Ovary (tissue), 10 donors: ENCODE measurements at places on chromosomes 2 and 18.

DNA sequence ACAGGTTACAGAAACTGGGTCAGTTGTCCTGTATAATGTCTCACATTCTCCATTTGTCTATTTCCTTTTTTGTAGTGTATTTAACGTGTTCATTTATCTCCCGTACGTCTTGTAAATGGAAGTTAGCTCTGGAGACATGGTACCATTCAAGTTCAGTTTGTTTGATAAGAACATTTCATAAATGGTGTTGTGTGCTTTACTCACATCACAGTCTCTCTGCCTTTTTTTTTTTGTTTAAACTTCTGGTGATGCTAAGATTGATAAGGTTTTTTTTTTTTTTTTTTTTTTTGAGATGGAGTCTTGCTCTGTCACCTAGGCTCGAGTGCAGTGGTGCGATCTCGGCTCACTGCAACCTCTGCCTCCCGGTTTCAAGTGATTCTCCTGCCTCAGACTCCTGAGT lies 41.7 kb downstream of the UBR3 start:
- no peak for DNase-seq
- H3K36me3 ChIP-seq = no peaks in the 10 kb centered on the region
- no peak overlapping the region for H3K4me3 ChIP-seq
- peaks cover 1% of the 10 kb centered on the region for H3K4me1 ChIP-seq
- H3K27ac ChIP-seq = no peak overlapping the region

DNA sequence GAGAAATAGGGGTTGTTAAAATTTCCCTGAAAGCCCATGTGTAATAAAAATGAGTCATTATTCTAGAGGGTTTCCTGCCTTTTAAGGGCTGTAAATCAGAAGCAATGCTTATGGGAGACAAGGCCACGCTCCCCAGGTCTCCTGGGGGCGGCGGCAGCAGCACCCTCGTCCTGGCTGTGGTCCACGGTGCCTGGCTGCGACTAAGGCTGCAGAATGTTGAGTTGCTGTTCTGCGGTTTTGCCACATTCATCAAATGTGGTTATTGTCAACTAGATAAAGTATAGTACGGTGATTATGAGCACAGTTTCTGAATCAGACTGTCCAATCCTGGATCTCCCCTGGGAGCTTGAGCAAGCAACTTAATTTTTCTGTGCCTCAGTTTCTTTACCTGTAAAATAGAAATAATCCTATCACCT lies 11.9 kb upstream of the AGFG1 start:
- no peaks in the 10 kb centered on the region for H3K27me3 ChIP-seq
- H3K27ac ChIP-seq = no peak overlapping the region
- no peak for DNase-seq
- H3K4me1 ChIP-seq = peaks cover 2% of the 10 kb centered on the region

DNA sequence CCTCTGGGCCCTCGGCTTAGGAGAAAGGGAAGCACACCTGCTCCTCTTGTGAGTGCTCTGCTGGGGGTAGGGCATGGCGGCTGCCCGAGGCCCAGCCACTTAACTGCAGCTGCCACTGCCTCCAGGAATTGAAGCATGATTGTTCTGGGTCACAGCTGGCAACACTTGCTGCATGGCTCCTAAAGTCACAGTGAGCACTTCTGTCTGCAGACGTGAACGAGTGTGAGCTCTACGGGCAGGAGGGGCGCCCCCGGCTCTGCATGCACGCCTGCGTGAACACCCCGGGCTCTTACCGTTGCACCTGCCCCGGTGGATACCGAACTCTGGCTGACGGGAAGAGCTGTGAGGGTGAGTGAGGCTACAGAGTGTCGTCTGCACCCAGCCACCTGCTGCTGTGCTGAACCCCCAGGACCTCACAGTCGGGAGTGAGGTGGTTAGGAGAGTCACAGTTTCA lies 44.4 kb downstream of the FBLN7 start:
- DNase-seq = no peak
- H3K4me1 ChIP-seq = no peaks in the 10 kb centered on the region
- no peak overlapping the region for H3K27ac ChIP-seq
- H3K36me3 ChIP-seq = no peaks in the 10 kb centered on the region
- no peak overlapping the region for H3K4me3 ChIP-seq
- no peaks in the 10 kb centered on the region for H3K27me3 ChIP-seq

GRCh38 chr2:71702071-71702970 lies 249.0 kb downstream of the DYSF start:
- no peak for DNase-seq
- no peak overlapping the region for H3K4me3 ChIP-seq
- H3K36me3 ChIP-seq = no peaks in the 10 kb centered on the region
- H3K27ac ChIP-seq = no peak overlapping the region
- H3K27me3 ChIP-seq = no peaks in the 10 kb centered on the region
- H3K4me1 ChIP-seq = no peaks in the 10 kb centered on the region

- no peak for DNase-seq
- no peaks in the 10 kb centered on the region for H3K36me3 ChIP-seq
- H3K27me3 ChIP-seq = no peaks in the 10 kb centered on the region
- no peak overlapping the region for H3K4me3 ChIP-seq
- no peak overlapping the region for H3K27ac ChIP-seq
Observed at GRCh38 chr18:23719634-23720201, 30.5 kb downstream of the LAMA3 start.

DNA sequence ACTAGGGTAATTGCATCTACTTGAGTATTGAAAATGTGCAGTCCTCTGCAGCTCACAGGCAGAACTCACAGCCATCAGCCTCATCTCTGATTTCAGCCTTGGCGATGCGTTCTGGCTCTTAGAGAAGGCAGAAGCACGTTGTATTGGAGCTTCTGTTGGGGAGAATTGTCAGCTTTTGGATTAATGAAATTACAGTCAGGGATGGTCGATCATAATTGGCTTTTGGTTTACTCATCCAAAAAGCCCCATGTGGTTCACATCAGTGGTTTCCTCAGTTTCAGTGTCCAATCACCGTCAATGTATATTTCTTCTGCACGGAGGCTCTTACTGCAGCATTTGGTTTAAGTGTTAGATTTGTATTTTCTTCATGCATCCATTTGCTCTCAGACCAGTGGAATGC lies 218.5 kb upstream of the SOX11 start:
- no peaks in the 10 kb centered on the region for H3K27me3 ChIP-seq
- H3K4me3 ChIP-seq = no peak overlapping the region
- H3K27ac ChIP-seq = no peak overlapping the region
- DNase-seq = no peak

DNA sequence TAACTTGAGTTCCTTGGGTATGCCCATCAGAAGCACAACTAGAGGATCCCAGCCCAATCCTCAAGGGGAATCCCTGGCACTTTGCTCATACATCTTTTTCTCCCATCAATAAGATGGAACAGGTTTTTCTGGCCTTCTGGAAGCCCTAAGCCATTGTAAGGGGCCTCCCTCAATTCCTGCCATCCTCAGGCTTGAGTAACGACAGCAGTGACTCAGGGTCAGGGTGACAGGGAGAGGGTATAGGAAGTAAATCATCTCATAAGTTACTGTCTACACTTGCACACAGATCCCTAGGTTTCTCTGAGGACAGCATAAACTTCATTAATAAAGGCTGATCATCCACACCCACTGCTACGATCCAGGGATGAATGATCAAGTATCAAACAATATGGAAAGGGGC lies 35.0 kb downstream of the AMER3 start:
- DNase-seq = no peak
- H3K36me3 ChIP-seq = no peaks in the 10 kb centered on the region
- H3K27ac ChIP-seq = no peak overlapping the region
- no peaks in the 10 kb centered on the region for H3K4me1 ChIP-seq
- no peaks in the 10 kb centered on the region for H3K27me3 ChIP-seq

DNA sequence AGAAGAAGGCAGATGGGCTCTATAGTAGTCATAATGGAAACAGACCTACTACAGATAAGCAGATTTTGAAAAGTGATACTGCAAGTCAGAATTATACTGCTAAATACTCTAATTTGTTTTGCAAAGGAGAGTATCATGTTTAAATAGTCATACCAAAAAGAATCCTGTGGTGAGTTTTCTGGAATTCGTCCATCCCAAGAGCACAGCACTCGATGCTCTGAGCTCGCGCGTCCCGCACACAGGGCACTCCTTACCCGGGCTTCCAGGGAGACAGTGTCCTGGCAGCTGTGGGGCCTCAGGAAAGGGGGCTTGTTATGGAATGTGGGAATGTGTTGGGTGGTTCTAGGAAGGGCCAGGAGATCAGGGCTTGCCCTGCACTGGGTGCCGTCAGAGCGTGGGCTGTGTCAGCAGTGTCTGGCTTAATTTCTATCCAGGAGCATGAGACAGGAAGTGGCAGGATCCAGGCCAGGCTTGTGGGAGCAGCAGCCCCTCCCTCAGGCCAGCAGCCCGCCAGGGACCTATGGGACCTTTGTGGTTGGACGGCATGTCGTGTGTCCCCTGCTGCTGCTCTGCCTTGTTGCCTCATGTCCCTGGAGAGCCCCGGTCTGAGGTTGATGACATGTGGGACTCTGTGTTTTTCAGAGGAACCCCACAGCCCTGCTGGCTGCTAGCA lies 193.2 kb upstream of the TPO start:
- H3K4me3 ChIP-seq = no peak overlapping the region
- H3K27ac ChIP-seq = no peak overlapping the region
- no peaks in the 10 kb centered on the region for H3K27me3 ChIP-seq
- DNase-seq = no peak
- H3K36me3 ChIP-seq = no peaks in the 10 kb centered on the region

DNA sequence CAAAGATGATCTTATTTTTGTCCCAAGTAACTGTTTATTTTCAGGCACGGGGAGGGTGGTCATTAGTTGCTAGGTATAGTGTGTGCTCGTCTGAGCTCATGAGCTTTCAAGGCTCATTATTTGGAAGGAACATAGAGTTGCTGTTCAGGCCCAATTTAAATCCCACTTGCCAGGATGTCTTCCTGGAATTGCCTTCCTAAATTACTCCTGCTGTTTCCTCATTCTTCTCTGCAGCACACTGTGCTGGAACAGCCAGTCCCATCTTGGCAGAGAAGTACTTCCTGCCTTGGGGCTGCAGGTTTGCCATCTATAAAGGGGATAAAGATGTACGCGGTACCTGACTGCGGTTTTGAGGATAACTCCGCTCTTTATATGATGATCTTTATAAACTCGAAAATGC lies 37.3 kb downstream of the GREB1 start:
- H3K27me3 ChIP-seq = no peaks in the 10 kb centered on the region
- no peak for DNase-seq
- H3K27ac ChIP-seq = no peak overlapping the region

DNA sequence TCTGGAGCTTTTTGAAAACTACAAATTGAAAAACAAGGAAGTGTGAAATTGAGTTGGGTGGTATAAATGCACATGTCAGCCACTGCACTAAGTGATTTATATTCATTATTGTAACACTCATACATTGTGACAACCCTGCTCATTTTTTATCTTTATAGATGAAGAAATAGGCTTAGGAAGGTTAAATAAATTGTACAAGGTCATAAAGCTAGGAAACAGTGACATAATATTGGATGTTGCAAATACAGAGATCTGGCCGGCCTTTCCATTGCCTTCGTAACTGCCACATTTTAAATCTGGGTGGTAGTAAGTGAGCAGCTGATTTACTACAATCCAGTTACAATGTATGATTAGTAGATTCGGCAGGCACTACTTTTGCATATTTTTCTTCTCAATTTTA lies 76.6 kb upstream of the LPIN2 start:
- DNase-seq = no peak
- no peak overlapping the region for H3K27ac ChIP-seq
- no peaks in the 10 kb centered on the region for H3K36me3 ChIP-seq
- H3K4me1 ChIP-seq = no peaks in the 10 kb centered on the region

- no peak for DNase-seq
- no peaks in the 10 kb centered on the region for H3K27me3 ChIP-seq
- H3K36me3 ChIP-seq = no peaks in the 10 kb centered on the region
- H3K4me3 ChIP-seq = no peak overlapping the region
Observed at GRCh38 chr2:205709319-205709718, 27.0 kb downstream of the NRP2 start.

- no peak overlapping the region for H3K4me3 ChIP-seq
- DNase-seq = no peak
- H3K36me3 ChIP-seq = no peaks in the 10 kb centered on the region
- no peak overlapping the region for H3K27ac ChIP-seq
- H3K27me3 ChIP-seq = no peaks in the 10 kb centered on the region
Observed at GRCh38 chr2:119360423-119360966, 6.1 kb downstream of the C2orf76 start.

- no peak overlapping the region for H3K4me3 ChIP-seq
- H3K27me3 ChIP-seq = no peaks in the 10 kb centered on the region
- H3K4me1 ChIP-seq = peaks cover 6% of the 10 kb centered on the region
- no peak for DNase-seq
- H3K36me3 ChIP-seq = no peaks in the 10 kb centered on the region
Observed at GRCh38 chr2:237057107-237057506, 28.6 kb upstream of the COPS8 start.

GRCh38 chr2:236879416-236879963 lies 206.2 kb upstream of the COPS8 start:
- H3K27ac ChIP-seq = no peak overlapping the region
- H3K4me3 ChIP-seq = no peak overlapping the region
- no peaks in the 10 kb centered on the region for H3K4me1 ChIP-seq
- H3K36me3 ChIP-seq = no peaks in the 10 kb centered on the region
- H3K27me3 ChIP-seq = no peaks in the 10 kb centered on the region
- no peak for DNase-seq

DNA sequence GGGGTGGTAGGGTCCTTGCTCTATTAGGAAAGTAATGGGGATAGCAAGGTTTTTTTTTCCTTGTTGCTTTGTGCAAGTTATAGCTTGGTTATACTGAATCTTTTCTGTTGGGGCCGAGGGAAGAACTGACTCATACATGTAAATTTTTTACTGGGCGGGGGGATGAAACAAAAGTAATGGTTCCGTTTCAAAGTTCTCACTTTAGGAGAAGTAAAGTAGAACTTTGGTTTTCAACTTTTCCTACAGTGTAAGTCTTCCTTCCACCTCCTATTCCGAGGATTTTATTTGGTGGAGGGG lies 1.1 kb downstream of the AFTPH start:
- H3K4me1 ChIP-seq = no peaks in the 10 kb centered on the region
- peak overlapping the region; percentile 97 for H3K4me3 ChIP-seq
- DNase-seq = no peak

- H3K36me3 ChIP-seq = no peaks in the 10 kb centered on the region
- H3K27ac ChIP-seq = peak overlapping the region; percentile 60
Observed at GRCh38 chr2:218368621-218369153, 12.0 kb downstream of the CATIP start.

DNA sequence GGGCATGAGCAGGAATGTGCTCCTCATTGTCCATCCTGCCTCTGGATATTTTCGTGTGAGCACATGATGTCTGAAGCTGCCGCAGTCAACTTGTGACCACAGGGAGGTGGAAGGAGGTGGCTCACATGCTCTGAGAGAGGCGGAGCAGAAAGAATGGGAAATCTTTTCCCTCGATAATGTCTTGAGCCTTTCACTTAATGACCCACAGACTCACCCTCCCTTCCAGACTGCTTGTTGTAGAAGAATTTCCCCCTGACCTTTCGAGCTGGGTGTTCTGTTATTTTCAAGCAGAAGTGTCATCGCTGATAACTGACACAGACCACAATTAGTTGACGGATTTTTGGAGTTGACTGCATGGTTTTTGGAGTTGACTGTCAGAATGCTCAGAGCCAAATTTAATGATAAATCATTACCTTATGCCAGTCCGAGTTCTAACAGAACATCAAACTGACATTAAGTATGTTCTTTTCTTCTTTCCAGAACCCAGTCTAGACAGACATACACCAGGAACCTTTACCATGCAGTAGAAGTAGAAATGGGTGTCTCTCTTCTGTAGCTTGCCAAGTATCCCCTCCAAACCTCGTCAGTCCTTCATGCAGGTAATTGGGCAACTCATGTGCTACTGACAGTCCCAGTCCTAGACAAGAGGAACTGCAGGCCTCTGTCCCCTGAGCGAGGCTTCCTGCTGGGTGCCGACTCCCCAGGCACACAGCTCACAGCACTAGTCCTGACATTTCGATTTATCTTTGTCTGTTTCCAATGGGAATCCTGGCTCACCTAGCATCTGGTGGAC lies 29.4 kb upstream of the RTTN start:
- H3K4me3 ChIP-seq = no peak overlapping the region
- no peak overlapping the region for H3K27ac ChIP-seq
- DNase-seq = no peak
- no peaks in the 10 kb centered on the region for H3K36me3 ChIP-seq
- H3K4me1 ChIP-seq = no peaks in the 10 kb centered on the region
